ENCODE measurements at places on chromosomes 6 and 20.
A peak's percentile ranks its signal among the peaks of the same experiment; 100 is the strongest.

DNA sequence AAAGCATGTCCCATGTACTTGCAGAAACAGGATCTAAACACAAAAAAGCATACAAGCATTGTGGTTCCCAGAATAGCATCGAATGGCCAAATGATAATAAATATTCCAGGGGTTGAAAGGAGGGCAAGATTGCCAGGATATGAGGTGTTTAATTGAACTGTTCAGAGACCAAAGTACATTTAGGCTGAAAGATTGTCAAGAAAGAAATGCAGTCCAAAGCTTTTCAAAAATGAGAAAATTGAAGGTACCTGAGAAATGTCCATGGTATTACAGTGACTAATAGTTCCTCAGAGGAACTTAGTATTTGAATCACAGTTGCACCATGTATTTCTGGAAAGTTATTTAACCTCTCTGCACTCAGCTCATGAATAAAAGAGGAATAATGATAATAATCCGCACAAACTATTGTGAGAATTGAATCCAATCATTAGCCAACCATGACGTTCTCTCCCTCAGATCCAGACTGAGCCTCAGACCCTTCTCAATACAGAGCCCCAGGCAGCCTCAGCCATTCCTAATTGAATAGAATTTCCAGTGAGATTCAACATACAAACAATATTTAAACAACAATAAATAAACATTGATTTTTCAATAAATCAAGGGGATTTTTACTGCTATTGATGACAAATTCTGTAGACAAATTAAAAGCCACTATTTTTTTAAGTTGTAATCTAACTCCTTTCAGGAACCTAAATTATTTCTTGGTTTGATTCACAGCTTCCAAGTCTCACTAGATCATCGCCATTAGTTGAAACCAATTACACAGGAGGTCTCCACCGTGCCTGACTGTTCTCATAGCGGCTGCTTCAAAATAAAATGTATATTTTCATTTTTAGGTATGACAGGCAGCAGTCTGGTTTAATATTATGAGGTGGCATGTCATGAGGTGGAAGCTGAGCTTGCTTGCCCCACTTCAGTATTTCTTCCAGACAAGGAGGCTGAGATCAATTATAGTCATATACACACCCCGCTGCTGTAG is 144.3 kb upstream of the TENT5A start:
- peak; percentile 74 for DNase-seq

DNA sequence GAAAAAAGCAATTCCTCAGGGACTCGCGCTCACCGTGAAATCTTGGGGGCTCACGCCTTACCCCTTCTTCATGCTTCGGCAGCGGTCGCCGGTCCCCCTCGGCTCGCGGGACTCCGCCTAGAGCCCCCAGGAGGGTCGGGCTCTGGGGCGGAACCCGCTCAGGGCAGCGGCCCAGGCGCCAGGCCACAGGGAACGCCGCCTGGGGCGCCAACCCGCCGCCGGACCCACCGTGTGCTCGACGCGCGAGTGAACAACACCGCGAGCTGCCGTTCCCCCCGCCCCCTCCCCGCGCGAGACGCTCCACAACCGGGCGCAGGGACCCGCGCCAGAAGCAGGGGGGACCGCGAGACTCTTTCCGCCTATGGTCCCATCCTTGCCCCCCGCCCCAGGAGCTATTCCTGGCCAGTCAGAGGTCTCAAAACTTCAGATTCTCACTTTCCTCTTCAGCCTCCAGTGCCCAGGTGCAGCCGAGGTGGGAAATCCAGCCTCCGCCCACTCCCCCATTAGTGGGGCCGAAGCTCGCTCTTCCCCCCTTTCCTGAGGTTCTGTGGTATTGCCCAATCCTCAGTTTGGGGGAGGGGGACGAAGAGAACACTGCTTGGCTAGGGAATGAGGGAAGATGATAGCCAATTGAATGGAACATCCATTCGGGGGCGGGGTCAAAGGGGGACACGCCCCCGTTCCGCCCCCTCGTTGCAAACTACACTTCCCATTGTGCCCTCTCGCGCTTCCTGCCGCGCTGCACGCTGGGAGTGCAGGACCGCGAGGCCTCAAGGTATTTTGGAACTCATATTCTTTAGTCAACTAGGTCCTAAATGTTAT is at the start of gene WASF1:
Gene WASF1, minus strand, starts transcription at position 265 of the 822 bp plus-strand sequence. CDS start 52,069 bp downstream, outside the sequence.
- DNase-seq, result peak; percentile 99

DNA sequence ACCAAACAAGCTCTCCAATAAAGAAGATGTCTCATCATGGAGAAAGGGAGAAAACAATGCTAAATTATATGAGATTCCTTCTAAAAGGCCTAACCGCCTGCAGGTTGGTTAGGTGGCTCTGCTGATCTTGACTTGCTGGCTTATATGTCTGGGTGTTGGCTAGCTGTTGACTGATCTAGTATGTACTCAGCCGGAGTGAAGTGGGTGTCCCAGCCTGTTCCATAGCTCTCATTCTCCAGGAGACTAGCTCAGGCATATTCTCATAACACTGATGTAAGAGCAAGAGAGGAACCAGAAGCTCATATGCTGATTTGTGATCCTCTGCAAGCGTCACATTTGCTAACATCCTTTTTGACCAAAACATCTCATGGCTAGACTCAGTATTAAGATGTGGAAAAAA is 473.0 kb downstream of the BMP2 start:
- DNase-seq, result no peak

- no peak for DNase-seq
Measured at GRCh38 chr6:7142228-7142801, 34.6 kb downstream of the RREB1 start.

- no peak for DNase-seq
Measured at GRCh38 chr20:10453241-10453640, 18.1 kb downstream of the SLX4IP start.

DNA sequence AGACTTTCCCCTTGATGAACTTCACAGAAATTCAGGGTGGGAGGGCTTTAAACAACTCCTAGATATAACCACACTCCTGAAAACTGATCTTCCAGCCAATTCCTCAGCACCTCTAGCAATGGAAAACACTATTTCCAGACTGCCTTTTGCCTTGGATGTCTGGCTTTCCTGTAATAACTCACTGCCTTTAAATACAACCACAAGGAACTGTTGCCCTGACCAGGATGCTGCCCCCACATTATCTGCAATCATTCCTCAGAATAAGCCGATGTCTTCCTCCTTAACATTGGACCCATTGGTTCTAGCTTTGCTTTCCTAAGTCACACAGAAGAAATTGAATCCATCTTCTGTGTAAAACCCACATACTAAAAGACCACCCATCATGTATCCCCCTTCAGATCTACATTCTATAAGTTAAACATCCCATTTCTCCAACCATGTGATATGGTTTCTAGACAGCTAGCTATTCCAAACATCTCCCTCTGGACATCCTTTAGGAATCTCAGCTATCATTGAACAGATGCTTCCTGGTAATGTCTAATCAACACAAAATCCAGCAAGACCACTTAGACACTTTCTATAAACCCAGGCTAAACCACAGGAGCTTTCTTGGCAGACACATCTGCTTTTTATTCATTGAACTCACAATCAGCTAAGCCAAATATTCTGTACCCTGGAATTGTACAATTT is 95.9 kb upstream of the KCNQ5 start:
- DNase-seq, result peak; percentile 35

DNA sequence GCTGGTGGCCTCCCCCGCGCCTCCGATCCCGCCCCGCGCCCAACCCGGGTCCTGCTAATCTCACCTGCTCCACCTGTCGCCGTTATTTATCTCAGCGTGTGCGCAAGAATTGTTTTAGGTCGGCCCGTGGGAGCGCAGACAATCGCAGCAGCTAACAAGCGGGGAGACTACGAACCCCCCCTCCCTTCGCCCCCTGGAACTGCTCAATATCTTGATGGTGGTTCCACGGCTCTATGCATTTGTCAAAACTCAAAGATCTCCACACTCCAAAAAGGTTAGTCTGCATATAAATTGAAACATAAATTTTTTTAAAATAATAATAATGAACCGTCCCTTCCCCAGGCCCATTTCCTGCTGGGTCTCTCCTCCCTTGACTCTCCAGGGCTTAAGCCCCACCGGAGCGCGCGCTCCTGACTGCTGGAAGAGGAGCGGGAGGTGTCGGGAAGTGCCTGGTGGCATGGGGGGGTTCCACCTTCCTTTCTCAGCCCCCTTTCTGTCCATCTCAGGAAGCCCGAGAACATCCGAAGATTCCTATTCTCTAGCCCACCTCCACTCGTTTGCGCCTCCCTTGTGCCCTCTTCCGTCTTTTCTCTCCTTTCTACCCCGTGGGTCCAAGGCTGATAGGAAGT is 1.6 kb upstream of the MDGA1 start:
- DNase-seq, result no peak

GRCh38 chr20:40287683-40288082 is 401.4 kb downstream of the MAFB start:
- no peak for DNase-seq

GRCh38 chr6:154598399-154598798 is 87.9 kb upstream of the CNKSR3 start:
- no peak for DNase-seq

DNA sequence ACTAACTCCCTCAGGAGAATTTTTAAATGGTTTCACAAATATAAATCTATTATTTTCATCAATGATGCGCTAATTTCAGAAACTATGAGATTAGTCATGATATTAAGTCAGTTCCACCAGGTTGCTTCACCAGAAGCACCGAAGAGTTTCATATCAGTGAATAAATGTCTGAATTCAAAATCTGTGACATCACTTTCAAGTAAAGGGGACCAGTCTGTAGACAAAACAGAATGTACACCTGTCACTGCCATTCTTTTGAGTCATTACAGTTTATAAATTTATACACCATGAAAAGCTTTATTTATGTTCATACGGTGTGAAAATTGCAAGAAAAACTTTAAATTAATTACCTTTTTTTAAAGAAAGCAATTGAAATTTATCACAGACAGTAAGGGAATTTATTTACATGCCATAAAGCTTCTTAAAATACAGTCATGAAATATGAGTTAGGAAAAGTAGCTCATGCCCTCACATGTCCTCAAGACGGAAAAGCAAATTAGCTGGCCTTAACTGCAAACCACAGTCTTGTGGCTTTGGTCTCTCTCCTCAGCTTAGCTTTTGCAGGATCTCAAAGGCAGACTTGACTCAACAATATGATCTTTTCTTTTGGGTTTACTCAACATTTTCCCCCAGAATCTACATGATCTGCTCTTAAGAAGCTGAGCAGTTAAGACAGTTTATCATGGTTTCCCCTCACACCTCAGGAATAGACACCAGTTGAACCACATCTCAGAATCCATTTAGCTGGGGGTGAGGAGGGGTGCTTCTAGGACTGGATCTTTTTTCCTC is 177.7 kb upstream of the MCHR2 start:
- peak; percentile 79 for DNase-seq

- peak; percentile 50 for DNase-seq
Measured at GRCh38 chr6:40755046-40755681, 168.0 kb upstream of the LRFN2 start.

GRCh38 chr6:56349194-56349593 is 101.8 kb upstream of the COL21A1 start:
- DNase-seq, result peak; percentile 52

DNA sequence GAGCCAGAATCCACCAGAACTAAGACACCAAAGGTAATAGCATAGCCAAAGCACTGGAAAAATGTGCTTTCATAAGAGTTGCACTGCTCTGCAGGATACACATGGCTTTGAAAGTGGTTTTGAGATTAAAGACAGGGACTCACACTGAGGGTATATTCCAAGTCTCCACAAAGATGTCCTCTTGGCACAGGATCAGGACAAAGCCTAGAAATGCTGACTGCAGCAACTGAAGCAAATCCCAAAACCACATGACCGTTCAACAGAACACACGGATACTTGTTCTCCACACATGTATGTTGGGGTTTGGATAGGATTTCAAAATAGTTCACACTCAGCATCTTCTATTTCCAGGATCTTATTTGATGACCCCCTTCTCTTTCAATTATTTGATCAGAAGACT is 364.3 kb upstream of the HSF2 start:
- no peak for DNase-seq

DNA sequence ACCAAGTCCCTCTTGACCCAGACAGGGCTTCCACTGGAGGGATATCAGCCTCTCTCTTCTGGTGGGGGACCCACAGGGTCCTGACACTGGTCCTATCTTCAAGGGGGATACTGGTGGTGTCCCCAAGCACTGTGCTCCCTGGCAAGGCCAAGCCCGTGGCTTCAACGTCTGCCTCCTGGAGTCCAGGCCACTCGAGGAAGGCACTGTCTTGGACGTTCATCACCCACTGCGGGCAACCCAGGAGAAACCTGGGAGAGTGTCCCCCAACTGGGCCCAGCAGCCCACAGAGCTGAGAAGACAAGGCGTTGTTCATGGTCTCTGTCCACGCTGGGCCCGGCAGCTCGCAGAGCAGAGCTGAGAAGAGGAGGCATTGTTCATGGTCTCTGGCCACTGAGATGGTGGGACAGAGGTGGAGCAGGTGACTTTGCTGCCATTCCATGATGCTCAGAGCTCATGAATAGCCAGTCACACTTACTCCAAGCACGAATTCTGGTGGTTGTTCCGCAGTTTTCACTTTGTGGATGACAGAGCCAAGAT is 37.5 kb upstream of the FRMD1 start:
- no peak for DNase-seq

DNA sequence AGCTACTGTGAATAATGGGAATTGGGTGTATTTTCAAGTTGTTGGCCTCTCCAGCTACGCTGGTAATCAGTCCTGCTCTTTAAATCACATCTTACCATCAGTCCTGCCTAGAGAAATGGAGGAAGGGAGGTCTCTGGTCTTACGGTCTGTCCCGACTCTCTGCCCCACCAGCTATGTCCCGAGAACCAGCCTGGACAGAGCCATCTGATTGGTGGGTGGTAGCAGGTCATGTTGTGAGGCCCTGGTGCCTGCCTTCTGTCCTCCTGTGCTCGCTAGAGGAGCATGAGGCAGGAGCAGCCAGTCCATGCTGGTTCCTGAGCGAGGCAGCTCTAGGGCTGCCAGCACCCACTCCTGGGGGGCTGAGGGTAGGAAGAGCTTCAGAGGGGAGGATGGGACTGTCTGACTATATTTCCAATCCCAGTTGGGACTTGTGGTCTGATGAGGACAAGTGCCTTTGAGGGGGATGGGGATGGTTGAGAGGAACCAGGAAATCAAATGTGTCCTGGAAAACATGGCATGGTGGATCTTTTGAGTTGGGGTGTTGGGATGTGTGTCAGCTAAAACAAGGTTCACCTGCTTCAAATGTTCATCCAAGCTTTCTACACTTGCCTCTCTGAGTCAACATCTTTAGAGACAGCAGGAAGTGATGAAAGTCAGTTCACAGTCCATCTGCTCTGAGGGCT is 33.0 kb downstream of the SYNJ2 start:
- DNase-seq, result no peak

GRCh38 chr6:160931378-160932310 is 59.9 kb upstream of the MAP3K4 start:
- DNase-seq, result peak; percentile 8

DNA sequence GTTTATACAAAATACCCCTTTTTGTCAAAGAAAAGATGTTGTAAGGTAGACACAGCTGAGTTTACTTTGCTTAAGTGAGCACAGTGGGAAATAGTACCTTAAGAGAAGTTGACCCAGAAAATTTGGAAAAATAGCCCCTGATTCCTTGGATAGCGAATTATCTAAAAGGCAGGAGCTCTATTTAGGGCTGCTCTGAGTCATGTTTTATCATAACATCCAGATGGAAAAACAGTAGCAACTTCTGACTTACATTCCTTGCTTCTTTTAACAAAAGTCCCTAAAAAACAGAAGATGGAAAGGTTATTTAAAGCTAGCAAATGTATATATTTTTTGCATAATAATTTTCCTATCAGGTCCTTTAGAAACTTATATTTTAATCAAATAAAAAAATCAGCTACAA is 59.0 kb downstream of the THEMIS start:
- peak; percentile 29 for DNase-seq
